ENCODE measurements at places on chromosomes 16 and 17.

DNA sequence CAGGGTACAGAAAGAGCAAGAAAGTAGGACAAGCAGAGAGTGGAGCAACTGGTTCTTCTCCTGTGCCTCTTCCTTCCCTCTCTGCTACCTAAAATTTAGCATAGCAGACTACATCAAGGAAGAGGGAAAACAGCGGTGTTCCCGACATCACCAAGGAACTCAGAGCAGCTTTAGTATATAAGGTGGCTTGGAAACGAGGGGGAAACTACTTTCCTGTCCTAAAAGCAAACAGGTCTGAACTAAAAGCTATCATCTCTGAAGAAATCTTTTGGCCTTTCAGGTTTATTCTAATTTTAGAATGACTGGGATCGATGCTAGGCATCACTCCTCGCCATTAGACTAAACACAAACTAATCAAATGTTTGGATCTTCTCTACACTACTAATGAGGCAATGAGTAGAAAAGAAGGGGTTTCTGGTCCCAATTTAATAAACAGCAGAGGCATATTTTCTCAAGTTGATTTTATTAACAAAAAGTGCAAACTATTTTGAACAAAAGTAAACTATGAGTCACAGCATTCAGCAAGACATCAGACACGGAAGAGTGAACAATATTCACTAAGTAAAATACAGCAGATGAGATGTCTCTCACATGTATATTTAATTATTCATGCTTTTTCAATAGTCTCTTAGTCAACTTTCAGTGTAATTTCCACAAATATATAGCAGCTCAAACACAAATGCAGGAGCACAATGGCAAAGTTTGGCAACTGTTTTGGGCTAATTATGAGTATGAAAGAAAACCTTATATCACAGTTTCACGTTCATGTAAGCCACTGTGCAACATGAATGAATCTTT lies 108.7 kb downstream of the TRIM37 start:
- peak; percentile 31 for DNase-seq

DNA sequence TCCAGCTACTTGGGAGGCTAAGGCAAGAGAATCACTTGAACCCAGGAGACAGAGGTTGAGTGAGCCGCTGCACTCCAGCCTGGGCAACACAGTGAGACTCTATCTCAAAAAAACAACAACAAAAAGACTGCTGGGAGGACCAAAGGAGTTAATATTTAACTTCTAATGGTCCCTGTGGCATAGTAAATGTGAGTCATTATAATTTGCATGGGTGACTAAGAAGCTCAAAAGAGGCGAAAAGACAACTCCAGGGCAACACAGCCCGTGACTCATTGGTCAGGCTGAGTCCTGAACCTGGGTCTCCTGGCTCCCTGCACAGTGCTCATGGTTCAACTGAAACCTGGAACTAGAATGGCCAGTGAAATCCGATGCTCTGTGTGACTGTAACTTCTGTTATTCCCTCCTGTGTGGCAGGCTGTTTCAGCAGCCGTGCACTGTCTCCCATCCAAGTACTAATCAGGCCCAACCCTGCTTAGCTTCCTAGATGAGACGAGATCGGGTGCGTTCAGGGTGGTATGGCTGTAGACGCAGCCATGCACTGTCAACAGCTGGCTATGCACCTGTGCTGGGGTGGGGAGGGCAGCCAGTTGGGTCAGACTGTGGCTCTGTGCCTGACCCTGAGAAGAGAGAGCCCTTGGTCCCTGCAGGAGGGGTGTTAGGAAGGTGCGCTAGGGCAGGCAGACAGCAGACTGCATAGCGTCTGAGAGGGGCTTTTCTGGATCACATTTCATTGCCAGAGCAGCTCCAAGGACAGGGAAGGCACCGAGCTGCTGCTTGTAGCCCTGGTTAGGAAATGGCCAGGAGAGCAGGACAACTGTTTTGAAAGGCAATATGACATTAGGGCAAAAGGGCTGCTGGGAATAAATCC lies 14.5 kb upstream of the GPRC5C start:
- DNase-seq, result peak; percentile 51

- peak; percentile 78 for DNase-seq
Observed at GRCh38 chr17:31843070-31843745, 15.8 kb downstream of the COPRS start.

- no peak for DNase-seq
Observed at GRCh38 chr17:1897105-1897656, 67.4 kb downstream of the RPA1 start.

GRCh38 chr17:9837551-9838471 lies 12.1 kb downstream of the GLP2R start:
- peak; percentile 89 for DNase-seq

- DNase-seq, result peak; percentile 93
Observed at GRCh38 chr17:68704871-68705713, 103.9 kb upstream of the FAM20A start.

DNA sequence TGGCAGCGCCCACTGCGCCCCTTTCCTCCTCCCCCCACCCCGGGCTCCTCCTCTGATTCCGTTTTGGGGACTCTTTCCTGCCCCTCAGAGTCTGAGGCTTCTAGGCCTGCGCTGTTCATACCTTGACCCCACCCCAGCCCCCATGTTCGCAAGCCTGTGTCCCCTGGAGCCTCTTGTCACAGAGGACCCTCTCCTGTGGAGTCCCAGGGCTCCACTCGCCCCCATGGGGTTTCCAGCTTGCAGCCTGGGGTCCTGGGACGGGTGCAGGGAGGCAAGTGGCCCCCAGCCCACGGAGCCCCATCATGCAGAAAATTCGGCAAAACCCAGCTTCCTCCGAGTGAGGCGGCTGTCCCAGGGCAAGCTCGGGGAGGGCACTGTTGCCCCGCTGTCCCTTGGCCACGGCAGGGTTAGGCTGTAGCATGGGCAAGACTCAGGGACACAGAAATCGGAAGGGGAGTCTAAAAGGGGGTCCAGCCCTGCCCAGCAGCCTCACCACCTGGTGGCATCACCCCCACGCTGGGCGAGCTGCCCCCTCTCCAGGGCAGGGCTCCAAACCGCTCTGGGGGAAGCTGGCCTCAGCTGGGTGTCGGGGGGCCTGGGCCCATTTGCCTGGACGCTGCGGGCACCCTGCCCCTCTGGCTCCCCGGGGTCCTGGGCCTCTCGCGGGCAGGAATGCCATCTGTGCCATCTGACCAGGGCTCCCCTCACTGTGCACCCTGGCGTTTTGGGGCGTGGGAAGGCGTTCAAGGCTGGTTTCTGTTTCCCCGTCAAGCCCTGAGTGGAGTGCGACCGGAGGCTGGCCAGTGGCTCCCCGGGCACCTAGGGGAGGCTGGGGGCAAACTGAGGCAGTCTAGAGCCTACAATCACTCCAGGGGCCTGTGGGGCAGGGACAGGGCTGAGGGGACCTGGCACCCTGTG lies 11.5 kb upstream of the BAHCC1 start:
- DNase-seq, result no peak

DNA sequence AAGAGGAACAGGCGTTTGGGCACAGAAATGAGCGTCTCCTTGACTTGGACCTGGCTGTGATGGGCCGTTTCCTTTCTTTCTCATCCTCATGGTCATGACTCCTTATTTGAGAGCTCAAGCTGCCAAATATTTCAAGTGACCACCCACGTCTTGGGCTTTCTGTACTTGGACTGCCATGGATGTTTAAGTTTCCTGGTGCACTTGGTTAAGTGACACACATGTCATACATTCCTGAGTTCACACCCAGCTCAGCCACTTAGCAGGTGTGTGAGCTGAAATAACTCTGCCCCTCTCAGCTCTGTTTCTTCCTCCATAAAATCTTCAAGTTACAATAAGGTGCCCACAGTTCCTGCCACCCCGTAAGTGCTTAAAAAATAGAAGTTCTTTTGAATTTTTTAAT lies 114.5 kb downstream of the CLEC16A start:
- DNase-seq, result no peak

- no peak for DNase-seq
Observed at GRCh38 chr16:89564476-89565255, 4.2 kb downstream of the RPL13 start.

GRCh38 chr17:79508291-79508716 lies 102.5 kb downstream of the RBFOX3 start:
- DNase-seq, result no peak

DNA sequence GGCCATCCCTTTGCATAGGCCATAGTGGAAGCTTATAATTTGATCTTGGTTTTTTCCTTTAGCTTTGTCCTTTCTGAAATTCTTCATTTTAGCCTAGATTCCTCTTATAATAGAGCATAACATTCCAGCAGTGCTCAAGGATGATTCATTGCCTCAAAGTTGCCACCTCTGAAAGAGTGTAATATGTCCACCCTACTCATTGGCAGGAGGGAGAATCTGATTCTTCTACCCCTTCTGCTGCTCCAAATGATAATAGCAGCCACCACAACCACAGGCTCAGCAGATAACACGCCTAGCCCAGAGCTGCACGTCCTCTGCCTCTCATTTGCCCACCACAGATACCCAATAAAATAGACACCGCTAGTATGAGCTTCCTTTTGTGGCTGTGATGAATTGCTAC lies 337.4 kb upstream of the HSBP1 start:
- DNase-seq, result peak; percentile 70

- no peak for DNase-seq
Observed at GRCh38 chr16:56362706-56363105, 62.6 kb downstream of the AMFR start.

DNA sequence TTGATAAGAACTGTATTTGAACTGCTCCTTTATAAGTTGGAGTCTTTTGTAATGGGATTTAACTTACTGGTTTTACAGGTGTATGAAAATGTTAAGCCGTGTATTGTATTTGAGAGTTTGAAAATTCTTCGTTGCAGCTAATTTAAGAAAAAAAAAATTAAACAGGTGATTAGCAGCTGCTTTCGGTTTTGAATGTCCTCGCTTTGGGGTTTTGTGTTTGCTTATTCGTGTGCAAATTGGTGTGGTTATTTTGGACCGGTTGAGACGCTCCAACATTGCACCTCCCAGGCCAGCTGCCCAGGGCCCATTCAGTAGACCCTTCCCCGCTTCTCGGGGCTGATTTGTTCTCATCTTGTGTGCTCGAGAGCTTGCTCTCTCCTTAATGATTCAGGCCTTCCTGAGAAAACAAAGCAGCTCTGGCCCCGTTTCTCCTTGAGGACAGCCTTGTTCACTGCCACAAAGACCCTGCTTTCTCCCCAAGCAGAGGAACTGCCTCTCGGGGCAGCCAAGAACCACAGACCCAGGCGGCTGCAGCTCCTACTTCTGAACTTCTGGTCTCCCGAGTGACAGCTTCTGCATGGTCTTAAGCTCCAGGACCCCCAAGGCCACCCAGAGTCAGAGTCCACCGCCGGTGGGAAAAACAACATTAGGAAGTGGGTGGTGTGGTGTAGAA lies 100.5 kb downstream of the MSI2 start:
- DNase-seq, result peak; percentile 33
